ENCODE measurements at places on chromosomes 4 and X.

GRCh38 chr4:183205709-183206108, 106.7 kb downstream of the WWC2 start:
- no peak for DNase-seq

DNA sequence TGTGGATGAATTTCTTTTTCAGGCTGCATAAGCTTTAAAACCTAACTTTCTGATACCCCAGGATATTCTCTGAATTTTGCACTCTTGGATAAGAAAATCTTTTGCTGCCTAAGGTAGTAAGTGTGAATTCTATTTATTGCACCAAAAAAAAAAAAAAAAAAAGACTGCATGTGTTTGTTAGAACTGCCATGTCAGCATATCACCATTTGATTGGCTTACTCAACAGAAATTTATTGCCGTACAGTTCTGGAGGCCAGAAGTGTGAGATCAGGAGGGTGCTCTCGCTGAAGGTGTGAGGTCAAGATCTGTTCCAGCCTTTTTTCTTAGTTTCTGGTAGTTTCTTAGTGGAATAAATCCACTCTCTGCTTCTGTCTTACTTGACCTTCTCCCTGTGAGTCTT, 1250.0 kb upstream of the PRKX start:
- no peak for DNase-seq

DNA sequence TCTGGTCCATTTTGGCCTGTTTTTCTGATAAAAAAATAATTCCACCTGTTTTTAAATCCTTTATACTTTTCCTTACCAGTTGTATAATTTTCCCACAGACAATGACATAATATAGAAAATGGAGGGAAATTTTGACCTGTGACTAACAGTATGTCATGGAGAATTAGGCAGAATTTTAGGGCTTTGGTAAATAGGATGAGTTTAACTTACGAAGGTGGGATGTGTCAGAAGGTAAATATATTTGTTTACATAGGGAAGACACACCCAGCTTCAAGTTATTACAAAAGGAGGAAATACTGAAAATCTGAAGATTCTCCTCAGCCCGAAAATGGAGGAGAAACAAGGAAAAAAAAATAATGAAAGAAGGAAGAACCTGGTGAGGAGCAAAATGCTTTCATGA, 64.6 kb upstream of the PPP3CA start:
- no peak for DNase-seq

DNA sequence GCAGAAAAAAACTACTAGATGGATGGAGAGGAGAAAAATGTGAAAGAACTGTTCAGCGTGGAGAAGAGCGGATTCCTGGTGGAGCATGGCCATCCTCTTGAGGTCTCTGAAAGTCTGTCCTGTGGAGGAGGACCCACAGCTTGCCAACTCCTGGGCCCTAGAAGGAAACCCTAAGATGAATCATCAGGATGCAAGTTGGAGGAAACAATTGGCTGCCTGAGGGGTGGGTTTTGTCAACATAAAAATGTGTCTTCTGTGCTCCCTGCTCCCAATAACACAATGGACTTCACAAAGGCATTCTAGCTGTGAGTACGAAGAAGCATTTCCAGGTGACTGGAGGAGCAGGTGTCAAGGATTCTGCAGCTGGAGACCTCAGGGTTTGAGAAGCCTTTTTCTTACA, 37.2 kb downstream of the CNGA2 start:
- DNase-seq, result no peak

DNA sequence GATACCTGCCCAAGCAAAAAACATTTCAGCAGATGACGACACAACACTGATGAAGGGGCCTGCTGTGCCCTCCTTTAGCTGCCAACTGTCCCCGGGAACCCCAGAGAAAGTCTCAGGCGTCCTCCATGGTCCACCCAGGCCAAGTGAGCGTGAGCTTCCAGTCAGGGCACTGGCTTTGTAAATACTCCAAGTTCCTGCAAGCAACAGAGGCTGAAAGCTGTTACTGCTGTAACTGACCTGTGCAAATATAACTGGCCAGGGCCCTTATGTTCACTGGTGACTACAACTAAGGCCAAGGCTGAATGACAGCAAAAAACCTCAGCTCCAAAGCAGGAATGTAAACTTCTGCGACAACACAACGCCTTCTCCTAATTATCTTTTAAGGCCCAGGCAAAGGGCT, 8.2 kb downstream of the WDR1 start:
- no peak for DNase-seq

GRCh38 chr4:141339966-141340365, 119.3 kb downstream of the ZNF330 start:
- DNase-seq, result no peak

GRCh38 chr4:152114562-152114961, 353.8 kb upstream of the GATB start:
- no peak for DNase-seq

GRCh38 chrX:40035726-40036125, 62.0 kb downstream of the BCOR start:
- DNase-seq, result no peak

- no peak for DNase-seq
Measured at GRCh38 chrX:104347860-104348259, 93.1 kb upstream of the ESX1 start.

DNA sequence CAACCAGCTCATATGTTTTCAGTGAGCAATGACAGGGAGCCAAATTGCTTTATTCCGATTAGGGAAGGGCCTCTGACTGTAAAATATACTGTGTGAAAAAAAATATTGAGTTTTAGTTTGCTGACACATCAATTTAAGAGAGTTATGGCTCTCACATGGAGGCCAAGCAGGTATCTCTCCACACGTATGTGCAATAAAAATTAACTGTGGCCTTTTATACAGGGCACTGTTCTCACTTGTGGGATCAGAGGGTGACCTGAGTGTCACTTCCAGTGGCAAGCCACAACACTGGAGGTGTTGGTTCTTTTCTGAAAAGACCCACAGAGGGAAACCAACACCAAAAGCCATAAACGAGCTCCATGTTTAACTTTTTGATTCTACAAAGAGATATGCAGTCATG, 462.8 kb downstream of the MID1IP1 start:
- DNase-seq, result no peak

- DNase-seq, result peak; percentile 61
Measured at GRCh38 chr4:102868153-102868780, 525 bp upstream of the CISD2 start.

DNA sequence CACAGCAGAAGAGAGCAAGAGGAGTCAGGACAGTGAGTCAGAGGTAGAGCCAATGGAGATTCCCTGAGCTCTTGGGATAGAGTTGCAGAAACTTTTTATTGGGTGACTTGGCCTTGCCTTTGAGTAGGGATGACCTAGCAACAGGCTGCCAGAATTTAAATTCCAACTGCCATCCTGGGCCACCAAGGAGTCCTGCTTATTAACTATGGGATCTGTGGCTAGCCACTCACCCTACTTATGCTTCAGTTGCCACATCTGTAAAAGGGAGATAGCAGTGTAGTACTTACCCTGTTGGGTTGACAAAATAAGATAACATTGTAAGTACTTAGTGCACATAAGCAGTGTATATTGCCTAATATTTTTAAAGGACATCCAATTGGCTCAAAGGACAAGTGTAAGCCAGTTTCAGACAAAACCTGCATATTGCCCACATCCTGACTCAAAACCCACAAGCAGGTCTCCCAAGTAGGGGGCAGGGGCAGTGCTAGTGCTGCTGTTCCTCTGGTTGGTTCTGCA, 43.5 kb upstream of the TMEM164 start:
- DNase-seq, result no peak

DNA sequence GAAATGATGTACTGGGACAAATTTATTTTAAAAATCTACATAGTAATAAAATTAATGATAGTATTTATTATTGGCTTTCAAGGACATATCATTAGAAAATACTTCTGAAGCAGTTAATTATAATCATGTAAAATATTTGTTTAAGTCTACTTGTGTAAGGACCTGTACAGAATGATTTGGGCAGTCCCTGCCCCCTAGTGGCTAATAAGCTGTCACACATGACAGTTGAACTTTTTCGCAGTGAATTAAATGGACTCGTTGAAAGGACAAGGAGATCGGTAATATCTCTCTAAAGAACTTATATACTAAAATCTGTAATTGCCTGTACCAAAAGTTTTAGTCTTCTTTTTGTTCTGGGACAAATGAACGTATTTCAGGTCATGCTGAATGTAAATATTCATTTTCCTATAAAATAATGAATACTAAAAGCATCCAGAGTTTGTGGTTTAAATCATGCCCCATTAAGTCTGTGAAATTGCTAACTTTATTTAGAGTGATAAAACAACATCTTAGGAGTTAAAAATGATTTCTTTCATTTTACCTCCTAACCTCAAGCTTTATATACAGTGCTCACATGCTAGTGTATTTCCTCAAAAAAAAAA, 13.6 kb downstream of the EXOC1 start:
- no peak for DNase-seq

- no peak for DNase-seq
Measured at GRCh38 chr4:186318481-186318880, 52.5 kb downstream of the F11 start.

DNA sequence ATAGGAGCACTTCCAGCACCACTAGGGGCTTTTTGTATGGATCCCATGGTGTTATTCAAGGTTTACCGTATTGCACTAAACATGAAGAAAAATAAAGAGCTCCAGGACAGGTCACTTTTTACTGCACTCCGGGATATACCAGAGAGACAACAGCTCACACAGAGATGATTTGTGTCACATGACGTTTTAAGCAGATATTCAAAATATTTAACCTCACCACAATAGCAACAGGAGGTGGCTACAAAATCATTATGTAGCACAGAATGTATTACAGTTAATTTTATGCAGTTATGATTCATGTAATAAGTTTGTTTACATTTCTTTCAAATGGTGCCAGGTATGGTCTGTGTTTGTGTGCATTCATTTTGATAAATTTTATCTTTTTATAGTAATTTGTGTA, 100.6 kb downstream of the LUZP4 start:
- no peak for DNase-seq

DNA sequence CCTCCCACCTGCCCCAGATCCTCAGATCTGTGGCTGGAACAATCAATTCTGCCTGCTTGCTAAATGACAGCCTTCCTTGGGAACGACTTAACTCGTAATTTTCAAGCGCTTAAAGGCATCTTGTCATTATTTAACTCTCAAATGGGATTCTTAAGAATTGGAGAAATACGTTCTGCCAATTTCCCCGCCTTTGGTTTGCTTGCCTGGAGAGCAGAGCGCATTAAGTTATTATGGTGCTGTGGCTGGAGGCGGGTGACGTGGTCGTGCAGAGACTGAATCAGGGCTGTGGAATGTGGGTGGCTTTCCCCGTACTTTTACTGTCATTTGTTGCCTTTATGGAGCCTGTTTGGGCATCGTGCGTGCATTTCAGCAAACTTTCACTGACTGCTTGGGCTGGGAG, 78.9 kb upstream of the PSAPL1 start:
- no peak for DNase-seq

GRCh38 chr4:70640192-70640591, 11.6 kb downstream of the ENAM start:
- no peak for DNase-seq

GRCh38 chr4:189807031-189807430, 133.6 kb upstream of the FRG1 start:
- no peak for DNase-seq

DNA sequence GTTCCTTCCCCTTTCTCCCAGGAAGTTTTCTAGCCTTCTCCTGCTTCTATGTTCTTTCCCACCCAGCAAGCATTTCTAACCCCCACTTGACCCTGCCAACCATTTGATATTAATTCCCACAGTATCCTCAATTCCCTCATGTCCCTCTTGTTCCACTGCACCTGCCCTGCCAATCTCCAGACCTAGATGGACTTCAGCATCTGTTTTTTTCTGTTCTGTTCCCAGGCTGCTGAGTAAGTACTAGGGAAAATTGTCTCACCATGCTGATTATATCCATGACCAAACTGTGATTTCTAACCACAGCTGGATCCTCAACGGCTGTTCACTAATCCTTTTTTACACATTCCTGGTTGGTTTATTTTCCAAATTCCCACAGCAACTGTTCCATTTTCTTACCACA, 37.7 kb downstream of the CLCN5 start:
- DNase-seq, result no peak

DNA sequence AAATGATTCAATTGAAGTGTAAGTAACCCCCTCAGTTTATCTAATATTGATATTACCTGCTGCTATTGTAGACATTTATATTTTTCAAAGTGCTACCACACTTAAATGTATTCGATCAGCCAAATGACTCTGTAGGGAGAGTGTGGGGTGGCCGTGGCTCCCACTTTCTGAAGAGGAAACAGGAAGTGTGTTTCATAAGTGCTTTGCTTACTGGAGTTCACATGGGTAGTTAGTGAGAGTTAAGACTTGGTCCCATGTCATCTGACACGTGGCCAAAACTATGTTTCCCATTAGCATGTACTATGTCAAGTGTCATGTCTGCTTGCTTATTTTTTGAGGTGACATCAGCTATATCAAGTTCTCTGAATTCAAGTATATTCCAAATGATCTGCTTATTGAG, 308.1 kb upstream of the GATB start:
- DNase-seq, result no peak

GRCh38 chr4:75860606-75861005, 41.6 kb downstream of the PPEF2 start:
- DNase-seq, result no peak

GRCh38 chr4:174828845-174829701, at the start of gene GLRA3:
Gene GLRA3, minus strand, starts transcription at chr4:174829247. Its CDS starts 436 bp downstream, at chr4:174828811.
- DNase-seq, result no peak

GRCh38 chr4:153785910-153786721, 2.8 kb downstream of the SFRP2 start:
- no peak for DNase-seq

DNA sequence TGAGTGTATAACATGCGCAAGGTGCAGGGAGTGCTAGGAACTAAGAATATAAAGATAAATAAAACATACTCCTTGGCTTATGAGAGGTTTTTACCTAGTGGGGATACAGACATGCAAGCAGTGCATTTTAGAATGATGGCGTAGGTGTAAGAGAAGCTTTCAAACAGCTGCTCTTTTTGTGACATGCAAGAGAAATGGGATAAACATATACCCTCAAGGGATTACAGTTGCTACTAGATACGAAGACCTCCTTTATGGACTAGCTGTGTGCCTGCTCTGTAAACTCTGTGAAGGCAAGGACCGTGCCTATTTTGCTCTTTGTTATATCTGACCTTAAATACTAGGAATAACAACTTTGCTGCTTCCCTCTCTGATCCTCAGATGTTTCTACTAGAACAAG, 39.0 kb upstream of the SLITRK4 start:
- DNase-seq, result no peak

DNA sequence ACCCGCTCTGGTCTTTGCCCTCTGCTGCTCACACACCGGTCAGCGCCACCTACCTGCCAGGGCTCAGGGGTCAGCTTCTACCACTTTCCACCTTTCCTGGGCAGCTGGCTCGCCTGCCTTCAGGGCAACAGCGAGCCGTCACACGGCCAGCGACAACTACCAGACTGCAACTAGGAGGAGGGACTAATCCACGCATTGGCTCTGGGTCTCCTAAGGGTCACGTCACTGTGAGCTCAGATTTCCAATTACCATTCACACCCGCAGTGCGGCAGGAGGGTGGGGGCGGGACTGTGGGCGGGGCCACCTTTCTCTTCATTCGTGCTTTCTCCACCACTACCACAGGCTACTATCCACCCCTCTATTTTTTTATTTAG, at the start of gene BEX5:
BEX5 (minus strand) TSS at position 172 of the 374 bp plus-strand sequence. CDS start 1,712 bp downstream, outside the sequence.
- peak; percentile 53 for DNase-seq
